Body of pancreas (tissue), 4 donors: ENCODE measurements at places on chromosomes 4 and X. TPM values are rescaled to one million over a fixed set of nuclear protein-coding genes. Genes with fewer than 3 reads are reported as not detected.
A peak's percentile ranks its signal among the peaks of the same experiment; 100 is the strongest.

GRCh38 chr4:125225806-125226205, 88.9 kb upstream of the FAT4 start:
- no peak overlapping the region for H3K4me3 ChIP-seq
- no peaks in the 10 kb centered on the region for H3K36me3 ChIP-seq
- H3K4me1 ChIP-seq, result no peaks in the 10 kb centered on the region
- no peak overlapping the region for H3K27ac ChIP-seq

- DNase-seq, result no peak
- no peaks in the 10 kb centered on the region for H3K27me3 ChIP-seq
- no peaks in the 10 kb centered on the region for H3K4me1 ChIP-seq
These were observed 62.9 kb upstream of the SLC34A2 start for GRCh38 chr4:25592736-25593135.

- no peaks in the 10 kb centered on the region for H3K4me1 ChIP-seq
- DNase-seq, result no peak
- no peak overlapping the region for H3K27ac ChIP-seq
- no peaks in the 10 kb centered on the region for H3K27me3 ChIP-seq
- H3K36me3 ChIP-seq, result no peaks in the 10 kb centered on the region
These were observed 106.8 kb downstream of the FAM9B start for GRCh38 chrX:8927066-8927635.

DNA sequence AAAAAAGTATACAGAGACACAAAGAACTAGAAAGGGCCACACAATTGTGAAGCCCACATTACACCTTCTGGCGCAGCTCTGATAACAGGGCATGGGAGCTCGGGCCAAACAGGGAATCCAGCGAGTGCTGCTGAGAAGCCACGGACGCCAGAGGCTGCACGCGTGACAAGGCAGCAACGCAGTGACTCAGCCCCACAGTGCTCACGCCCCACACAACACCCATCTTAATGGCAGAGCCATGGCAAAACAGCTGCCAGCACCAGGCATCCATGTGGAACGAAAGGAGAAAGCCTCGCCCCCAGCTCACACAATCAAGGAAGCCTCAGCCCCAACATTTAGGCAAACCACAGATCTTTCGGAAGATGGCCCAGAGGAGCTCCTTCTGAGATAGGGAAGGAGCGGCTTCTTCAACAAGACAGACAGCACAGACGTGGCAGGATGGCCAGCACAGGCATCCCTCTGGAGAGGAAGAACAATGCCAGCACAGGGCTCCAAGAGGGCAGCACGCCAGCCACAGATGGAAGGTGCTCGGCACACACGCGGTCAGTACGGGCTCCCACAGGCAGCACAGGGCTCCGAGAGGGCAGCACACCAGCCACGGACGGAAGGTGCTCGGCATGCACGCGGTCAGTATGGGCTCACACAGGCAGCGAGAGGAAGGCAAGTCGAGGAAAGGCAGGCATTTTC, 33.1 kb downstream of the GAK start:
- no peaks in the 10 kb centered on the region for H3K27me3 ChIP-seq
- no peaks in the 10 kb centered on the region for H3K4me1 ChIP-seq
- no peak overlapping the region for H3K4me3 ChIP-seq
- no peak overlapping the region for H3K27ac ChIP-seq

DNA sequence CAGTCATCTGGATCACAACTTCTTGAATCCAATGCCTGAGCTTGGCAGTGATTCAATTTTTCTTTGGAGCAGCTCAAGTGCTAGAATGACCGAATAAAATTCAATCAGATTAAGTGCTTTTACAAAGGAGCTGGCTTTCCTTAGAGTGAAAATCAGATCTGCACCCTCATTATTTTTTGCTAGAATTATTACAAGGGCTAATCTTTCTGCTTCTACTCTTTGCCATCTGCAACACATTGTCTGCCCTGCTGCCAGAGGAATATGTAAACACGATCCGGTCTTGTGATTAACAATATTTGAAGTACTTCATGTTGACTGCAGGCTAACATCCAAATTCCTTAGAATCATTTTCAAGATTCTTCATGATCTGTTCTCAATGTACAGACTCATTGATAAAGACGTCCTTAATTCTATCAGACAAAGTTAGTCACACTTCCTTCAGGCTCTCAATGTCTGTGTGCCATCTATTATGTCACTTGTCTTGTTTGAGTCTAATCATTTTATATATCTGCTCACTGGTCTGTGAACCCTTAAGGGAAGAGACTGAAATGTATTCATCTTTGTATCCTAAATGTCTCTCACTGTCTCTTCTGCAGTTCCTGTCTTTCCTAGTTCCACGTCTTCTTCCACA, 531.2 kb downstream of the GALNTL6 start:
- no peaks in the 10 kb centered on the region for H3K27me3 ChIP-seq
- no peaks in the 10 kb centered on the region for H3K36me3 ChIP-seq
- H3K27ac ChIP-seq, result no peak overlapping the region

The PSAPL1 gene
- total RNA-seq, result not detected

The USP51 gene
- total RNA-seq, result 1.6 TPM

DNA sequence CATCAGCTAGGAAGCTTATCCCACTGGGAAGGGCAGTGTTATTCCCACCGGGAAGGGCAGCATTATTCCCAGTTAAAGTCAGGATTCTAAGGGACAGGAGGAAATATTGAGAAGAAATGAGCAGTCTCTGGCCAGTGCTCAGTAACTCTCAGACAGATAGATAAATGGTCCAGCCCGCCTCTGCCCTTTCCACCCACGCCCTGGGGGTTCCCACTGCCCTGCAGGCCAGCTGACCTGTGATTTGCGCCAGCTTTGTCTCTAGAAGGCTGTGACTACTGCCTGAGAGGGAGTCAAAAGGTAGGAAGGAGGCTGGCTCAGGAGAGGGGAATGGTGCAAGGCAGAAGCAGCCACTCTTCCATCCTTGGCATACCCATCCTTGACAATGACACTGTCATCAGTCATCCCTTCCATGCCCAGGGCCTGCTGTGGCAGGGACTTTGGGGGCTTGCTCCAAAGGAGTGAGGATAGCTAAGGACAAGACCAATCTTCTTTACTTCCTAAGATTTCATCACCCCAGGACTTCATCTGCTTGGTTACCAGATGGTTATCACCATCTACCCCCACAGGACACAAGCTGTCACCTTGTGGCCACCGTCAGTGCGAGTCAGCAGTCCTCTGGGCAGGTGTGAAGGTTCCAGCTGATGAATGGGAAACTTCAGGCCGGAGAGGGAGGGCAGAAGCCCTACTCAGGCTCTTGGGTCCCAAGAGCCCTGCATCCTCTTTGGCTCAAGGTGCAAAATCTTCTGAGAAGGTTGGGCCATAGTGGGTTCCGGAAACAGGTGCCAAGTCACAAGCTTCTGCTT, 49.5 kb downstream of the SEPSECS start:
- H3K4me3 ChIP-seq, result no peak overlapping the region
- DNase-seq, result no peak
- H3K36me3 ChIP-seq, result no peaks in the 10 kb centered on the region
- peaks cover 9% of the 10 kb centered on the region for H3K4me1 ChIP-seq

The HNRNPH2 gene
- 24.1 TPM for total RNA-seq

The ASMT gene
- not detected for total RNA-seq

The PASD1 gene
- not detected for total RNA-seq

The MTM1 gene
- total RNA-seq, result 5.4 TPM

The MSX1 gene
- 3.9 TPM for total RNA-seq

The STPG2 gene
- 0.66 TPM for total RNA-seq

GRCh38 chr4:155543126-155543765, 123.4 kb upstream of the GUCY1A1 start:
- H3K27ac ChIP-seq, result no peak overlapping the region
- H3K36me3 ChIP-seq, result no peaks in the 10 kb centered on the region
- no peaks in the 10 kb centered on the region for H3K4me1 ChIP-seq
- H3K4me3 ChIP-seq, result no peak overlapping the region
- H3K27me3 ChIP-seq, result no peaks in the 10 kb centered on the region

DNA sequence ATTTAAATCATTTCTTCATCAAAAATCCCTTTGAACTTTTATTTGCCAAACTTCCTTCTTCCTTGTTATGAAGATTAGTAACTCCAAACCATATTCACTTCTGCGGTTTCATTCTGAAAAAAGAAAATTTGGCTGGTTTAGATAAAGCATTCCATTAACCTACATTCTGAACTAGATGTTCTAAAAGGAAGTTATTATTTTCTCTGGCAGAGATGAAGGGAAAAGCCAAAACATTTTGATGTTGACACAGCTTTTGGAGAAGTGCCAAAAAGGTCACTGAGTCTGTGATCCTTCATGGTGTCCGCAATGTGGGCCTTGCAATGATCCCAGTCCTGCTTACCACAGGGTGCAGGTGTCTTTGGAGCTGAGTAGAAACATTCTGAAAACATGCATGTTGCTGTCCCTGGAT, 36.0 kb downstream of the CXCL8 start:
- peak; percentile 62 for DNase-seq
- no peaks in the 10 kb centered on the region for H3K27me3 ChIP-seq
- peaks cover 13% of the 10 kb centered on the region for H3K4me1 ChIP-seq
- no peaks in the 10 kb centered on the region for H3K36me3 ChIP-seq
- no peak overlapping the region for H3K4me3 ChIP-seq

The CT45A2 gene
- not detected for total RNA-seq

The FMR1NB gene
- not detected for total RNA-seq

The ALPK1 gene
- 14.8 TPM for total RNA-seq

DNA sequence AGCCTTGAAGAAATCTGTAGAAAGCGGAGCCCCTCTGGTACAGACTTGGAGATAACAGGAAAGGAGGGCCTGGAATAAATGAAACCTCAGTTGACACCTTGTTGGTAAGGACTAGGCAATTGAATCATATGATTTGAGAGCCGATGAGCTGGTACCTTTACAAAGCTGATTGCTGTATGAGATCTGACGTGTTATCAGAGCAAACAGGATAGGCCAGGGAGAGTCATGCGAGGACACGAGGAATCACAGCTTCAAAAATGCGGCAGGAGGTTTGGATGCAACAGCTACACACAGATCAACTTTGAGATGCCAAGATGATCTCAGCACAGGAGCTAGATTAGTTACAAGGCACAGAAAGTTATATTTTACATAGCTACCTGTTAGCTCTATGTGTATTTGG, 7.4 kb upstream of the SLC10A4 start:
- H3K27me3 ChIP-seq, result no peaks in the 10 kb centered on the region
- H3K36me3 ChIP-seq, result no peaks in the 10 kb centered on the region
- no peaks in the 10 kb centered on the region for H3K4me1 ChIP-seq
- H3K4me3 ChIP-seq, result no peak overlapping the region
- no peak for DNase-seq
- no peak overlapping the region for H3K27ac ChIP-seq

DNA sequence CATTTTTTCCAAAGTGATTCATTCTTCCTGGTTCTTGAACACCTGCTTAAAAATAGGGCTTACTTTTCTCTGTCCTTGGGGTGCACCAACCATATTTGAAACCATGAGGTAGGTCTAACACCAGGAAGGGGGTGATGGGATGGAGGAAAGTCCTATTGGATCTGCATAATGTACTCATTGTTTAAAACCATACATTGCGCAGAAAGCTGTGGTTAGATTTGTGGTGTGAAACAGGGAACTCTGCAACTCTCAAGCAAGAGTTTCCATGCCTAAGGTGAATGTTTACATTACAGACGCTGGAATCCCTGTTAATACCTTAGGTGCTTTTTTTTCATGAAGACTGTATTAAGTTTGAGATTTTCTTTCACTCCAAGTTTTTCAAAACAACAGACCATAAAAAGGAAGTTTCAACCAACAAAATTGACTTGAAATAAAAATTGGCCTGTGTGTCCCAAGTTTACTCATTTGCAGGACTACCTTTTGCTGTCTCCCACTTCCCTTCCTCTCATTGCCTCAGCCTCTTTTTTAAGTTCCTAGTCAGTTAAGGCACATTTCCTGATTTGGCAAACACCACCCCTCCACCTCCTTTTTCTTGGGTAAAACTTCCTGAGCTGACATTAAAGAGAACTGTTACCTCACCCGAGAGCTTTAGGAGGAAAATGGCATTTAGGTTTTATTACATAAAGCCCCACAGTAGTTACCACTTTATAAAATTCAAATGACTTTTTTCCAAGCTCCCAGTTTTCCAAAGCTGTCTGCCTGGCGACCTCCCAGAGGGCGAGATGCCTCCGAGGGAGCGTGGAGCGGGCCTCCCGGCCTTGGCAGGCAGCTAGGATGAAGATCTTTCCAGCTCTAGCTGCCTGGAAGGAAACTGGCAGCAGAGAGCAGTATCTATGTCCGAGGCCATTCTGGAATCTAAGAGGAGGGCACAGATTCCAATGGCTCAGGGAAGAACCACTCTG, 47.9 kb upstream of the RBPJ start:
- H3K27ac ChIP-seq, result no peak overlapping the region
- H3K27me3 ChIP-seq, result no peaks in the 10 kb centered on the region
- H3K36me3 ChIP-seq, result no peaks in the 10 kb centered on the region
- H3K4me1 ChIP-seq, result no peaks in the 10 kb centered on the region

GRCh38 chr4:108874806-108875205, 112.0 kb upstream of the ETNPPL start:
- no peaks in the 10 kb centered on the region for H3K27me3 ChIP-seq
- H3K27ac ChIP-seq, result no peak overlapping the region
- H3K4me3 ChIP-seq, result no peak overlapping the region
- DNase-seq, result no peak
- H3K36me3 ChIP-seq, result no peaks in the 10 kb centered on the region
- no peaks in the 10 kb centered on the region for H3K4me1 ChIP-seq

The POLN gene
- total RNA-seq, result 4.9 TPM

The RHOH gene
- 2.9 TPM for total RNA-seq

The MXD4 gene
- 45.5 TPM for total RNA-seq

The GLOD5 gene
- not detected for total RNA-seq

- H3K36me3 ChIP-seq, result no peaks in the 10 kb centered on the region
- no peaks in the 10 kb centered on the region for H3K27me3 ChIP-seq
- no peak for DNase-seq
- no peak overlapping the region for H3K27ac ChIP-seq
- H3K4me3 ChIP-seq, result no peak overlapping the region
- peaks cover 12% of the 10 kb centered on the region for H3K4me1 ChIP-seq
These were observed 80.2 kb upstream of the SORBS2 start for GRCh38 chr4:185892165-185892564.

The TMEM150C gene
- total RNA-seq, result 5.6 TPM

The SMIM9 gene
- total RNA-seq, result not detected

DNA sequence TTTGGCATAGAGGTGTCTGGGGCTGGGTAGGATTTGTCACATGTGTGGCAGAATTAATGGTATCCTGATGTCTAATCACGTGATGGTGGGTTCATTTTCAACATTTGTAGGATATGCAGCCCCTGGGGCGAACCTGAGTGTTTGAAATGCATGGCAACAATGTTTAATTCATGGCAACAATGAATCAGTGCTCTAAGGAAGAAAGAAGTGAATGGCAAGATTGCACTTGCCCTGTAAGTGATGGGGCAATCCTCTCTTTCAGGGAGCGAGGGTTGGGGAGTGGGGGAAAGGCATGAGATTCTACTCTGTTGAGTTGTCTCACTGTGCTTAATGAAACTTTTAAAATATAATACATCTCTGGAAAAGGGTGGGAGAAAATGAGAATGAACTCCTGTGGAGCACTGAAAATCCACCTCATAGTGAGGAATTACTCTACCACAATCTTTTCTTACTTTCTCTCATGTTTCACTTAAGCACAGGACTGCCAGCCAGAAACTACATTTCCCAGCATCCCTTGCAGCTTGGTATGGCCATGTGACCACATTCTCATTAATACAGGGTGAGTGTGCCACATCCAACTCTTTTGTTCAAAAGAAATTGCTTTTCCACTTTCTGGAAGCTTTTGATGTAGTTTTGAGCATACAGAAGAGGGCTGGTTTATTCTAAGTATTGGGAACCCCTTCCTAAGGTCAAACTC, 64.0 kb upstream of the PGM2 start:
- H3K4me1 ChIP-seq, result peaks cover 24% of the 10 kb centered on the region
- no peak overlapping the region for H3K4me3 ChIP-seq
- no peak overlapping the region for H3K27ac ChIP-seq
- H3K36me3 ChIP-seq, result no peaks in the 10 kb centered on the region
- DNase-seq, result no peak
- H3K27me3 ChIP-seq, result no peaks in the 10 kb centered on the region

- H3K27ac ChIP-seq, result no peak overlapping the region
- H3K36me3 ChIP-seq, result no peaks in the 10 kb centered on the region
- H3K4me3 ChIP-seq, result no peak overlapping the region
- no peaks in the 10 kb centered on the region for H3K4me1 ChIP-seq
- H3K27me3 ChIP-seq, result no peaks in the 10 kb centered on the region
These were observed 13.2 kb downstream of the CLNK start for GRCh38 chr4:10671366-10671765.
